ENCODE measurements at places on chromosomes 7 and 10.

DNA sequence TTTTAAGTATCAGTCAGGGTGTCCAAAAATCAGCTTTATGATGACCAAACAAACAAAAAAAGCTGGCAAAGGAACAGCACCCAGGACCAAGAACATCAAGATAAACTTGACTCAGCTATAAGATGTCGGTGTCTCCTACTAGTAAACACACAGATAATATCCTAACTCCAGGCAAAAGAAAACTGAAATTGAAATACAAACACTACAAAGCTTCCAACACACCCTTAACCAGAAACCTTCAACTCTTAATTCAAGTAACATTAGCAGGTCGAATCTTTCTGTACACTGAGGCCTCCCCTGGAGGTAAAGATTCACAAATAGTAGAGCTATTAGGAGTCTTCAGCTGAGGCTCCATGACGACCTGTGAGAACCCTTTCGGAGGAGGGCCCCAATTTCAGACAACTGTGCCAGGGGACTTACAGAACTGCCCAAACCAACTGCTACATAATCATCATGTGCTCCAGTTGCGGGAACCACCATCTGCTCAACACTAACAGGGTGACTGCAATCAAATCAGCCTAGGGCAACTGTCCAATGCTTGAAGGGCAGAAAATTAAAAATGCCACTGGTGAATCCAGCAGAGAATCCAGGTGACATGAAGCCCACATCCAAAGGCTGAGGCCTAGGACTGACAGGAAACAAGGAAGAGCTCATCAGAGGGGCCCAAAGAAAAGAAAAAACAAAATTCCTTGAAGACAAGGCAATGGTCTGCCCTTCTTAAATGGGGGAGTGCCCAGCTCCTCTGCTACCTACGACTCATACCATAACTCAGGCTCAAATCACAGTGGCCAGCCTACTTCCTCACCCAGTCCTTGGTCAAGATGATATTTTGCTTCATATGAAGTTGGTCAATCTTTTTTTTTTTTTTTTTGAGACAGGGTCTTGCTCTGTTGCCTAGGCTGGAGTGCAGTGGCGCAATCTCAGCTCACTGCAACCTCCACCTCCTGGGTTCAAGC lies 20.0 kb downstream of the XPNPEP1 start:
- no peak for DNase-seq

GRCh38 chr10:129441372-129442009 lies 25.6 kb upstream of the MGMT start:
- no peak for DNase-seq

- no peak for DNase-seq
Observed at GRCh38 chr10:49395741-49396665, at the start of gene DRGX. TSS of gene DRGX (minus strand) at chr10:49396089. CDS start at chr10:49395440, 649 bp downstream.

DNA sequence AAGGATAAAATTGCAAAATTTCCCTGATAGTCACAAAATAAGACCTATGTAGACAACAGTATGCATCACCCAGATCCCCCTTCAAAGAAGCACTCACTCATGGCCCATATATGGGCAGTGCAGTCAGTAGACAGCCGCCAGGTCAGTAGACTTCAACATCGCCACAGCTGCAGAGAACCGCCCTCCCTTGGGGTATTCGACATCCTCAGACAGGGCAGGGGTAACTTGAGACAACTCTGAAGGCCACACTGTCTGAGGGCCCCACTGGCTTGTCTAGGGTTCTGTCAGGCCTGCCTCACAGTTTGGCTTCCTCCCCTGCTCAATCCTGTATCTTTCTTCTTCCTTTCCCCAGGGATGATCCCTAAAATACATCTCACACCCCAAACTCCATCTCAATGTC lies 172.3 kb downstream of the IMMP2L start:
- no peak for DNase-seq

DNA sequence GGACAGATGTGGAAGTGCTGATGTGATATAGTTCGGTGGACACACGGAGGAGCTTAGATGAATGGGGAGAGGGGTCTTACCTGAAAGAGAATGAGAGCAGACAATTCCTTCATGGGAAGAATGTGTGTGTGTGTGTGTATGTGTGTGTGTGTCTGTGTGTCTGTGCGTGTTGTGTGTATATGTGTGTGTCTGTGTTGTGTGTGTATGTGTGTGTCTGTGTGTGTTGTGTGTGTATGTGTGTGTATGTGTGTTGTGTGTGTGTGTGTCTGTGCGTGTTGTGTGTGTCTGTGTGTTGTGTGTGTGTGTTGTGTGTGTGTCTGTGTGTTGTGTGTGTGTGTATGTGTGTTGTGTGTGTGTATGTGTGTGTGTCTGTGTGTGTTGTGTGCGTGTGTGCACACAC lies 104.2 kb downstream of the FAM204A start:
- no peak for DNase-seq

- no peak for DNase-seq
Observed at GRCh38 chr10:112366992-112367391, 6.9 kb upstream of the ACSL5 start.

DNA sequence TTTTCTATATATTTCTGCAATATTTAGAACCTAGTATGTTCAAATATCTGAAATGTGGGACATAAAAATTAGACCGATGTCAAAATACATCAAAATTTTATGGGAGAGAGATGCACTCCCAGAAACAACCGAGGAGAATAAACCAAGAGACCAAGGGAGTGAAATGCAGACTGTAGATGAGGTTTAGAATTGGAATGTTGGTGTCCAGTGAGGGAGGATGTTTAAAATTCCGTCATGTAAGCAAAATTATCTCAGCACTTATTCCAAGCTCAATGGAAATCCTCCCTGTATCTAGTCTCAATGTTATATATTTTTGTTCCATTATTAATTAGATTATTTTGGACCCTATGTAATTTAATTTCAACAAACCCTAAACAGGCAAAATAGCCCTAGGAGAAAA lies 61.9 kb upstream of the MAGI2 start:
- no peak for DNase-seq

DNA sequence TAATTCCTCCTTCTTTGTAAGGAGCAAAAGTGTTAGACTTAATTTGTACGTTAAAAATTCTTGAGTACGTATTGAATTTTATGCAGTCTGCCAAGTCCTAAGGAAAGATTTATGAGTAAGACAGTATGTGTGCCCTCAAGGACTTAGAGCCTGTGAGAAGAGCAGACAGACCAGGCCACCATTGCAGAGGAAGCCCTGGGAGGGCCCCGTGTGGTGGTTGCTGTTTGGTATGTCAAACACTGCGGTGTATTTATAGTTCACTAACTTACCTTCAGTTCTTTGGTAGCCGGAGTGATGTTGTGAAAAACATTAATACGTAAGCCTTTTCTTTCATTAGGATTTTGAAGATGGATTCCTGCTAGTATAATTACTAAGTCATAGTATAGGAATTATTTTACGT lies 82.9 kb downstream of the GALNT11 start:
- DNase-seq, result no peak

DNA sequence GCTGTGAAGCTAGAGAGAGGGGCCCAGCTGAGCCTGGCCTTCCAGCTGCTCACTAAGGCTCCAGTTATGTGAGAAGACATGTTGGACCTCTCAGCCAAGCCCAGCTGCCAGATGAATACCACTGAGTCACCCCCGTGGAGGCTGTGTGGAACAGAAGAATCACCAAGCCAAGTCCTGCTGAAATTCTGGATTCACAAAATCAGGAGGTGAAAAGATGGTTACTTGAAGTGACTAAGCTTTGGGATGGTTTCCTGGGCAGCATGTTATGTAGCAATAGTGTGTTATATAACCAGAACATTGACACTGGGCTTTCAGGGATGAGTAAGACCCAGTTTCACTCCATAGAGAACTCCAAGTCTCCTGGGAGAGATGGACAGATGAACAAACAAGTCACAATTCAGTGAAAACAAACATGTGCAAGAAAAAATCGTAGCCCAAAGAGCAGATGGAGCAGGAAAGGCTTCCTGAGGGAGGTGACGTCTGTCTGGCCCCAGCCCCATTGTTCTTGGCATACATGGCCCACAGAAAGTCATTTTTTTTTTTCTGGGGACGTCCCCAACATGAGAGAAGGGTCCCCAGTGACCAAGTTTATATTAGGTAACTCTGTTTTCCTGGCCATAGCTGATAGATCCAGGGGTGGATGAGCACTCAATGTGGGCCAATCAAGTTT lies 64.1 kb upstream of the PDZD8 start:
- DNase-seq, result no peak

DNA sequence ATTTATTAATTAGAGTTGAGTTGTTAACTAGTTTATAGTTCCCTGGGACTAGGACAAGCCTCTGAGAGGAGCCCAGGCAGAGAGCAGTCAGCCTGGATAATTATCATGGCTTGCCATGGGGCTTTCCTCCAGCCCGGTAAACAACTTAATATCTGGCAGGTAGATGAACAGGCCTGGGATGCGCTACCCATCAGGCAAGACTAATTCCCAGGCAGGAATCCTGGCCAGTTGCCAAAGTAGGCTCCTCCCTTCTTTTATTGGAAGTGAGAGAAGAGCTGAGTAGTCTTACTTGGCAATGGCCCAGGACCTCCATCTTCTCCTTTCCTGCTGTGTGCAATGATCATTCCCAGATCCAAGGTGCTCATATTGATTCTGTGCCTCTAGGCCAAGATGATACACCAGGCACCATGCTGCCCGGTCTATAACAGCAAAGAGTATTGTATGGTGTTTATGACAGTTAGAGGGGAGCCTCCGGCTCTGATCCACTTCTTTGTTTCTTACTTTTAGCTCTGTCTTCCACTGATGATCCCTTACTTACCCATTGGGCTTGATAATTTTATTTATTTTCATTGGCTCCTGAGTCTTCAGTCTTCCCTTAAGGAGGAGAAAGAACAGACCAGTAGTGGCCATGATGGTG lies 408.7 kb downstream of the REEP3 start:
- no peak for DNase-seq

GRCh38 chr10:75201793-75202307 lies 8.7 kb upstream of the VDAC2 start:
- no peak for DNase-seq

- no peak for DNase-seq
Observed at GRCh38 chr10:113920875-113921274, 66.4 kb downstream of the NHLRC2 start.

DNA sequence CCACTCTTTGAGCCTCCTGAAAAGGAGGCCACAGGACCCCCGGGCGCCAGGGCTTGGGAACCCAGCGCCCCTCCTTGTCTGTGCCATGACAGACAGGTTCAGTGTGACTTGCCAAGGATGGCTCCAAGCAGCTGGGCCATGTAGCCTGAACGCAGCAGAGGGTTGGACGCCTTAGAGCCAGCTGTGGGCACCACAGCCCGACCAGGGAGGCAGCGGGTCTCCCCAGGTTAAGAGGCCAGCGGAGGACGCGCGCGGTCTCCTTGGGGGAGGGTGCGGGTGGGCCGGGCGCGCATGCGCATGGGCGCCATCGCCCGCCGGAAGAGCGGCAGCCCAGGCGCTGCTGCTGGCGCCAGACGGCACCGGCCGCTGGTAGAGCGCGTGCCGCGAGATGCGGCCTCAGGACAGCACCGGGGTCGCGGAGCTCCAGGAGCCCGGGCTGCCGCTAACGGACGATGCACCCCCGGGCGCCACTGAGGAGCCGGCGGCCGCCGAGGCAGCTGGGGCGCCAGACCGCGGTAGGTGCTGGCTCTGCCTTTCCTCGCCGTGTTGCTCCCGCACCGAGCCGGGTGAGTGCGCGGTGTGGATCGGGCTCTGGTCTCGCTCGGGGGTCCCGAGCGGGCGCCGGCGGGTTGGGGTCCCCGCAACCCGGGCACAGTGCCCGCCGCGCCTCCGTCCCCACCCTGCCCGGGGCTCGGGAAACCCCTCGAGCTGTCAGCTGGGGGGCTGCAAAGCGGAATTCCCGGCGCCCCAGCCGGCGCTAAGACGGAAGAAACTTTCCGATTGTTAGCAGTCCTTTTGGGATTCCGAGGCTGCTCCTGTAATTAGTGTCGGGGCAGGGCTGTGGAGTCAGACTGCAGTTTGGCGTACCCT lies at the start of gene SLC35G1:
SLC35G1 (plus strand) TSS at position 333 of the 870 bp plus-strand sequence; CDS start at position 389, 56 bp downstream.
- DNase-seq, result peak; percentile 71

DNA sequence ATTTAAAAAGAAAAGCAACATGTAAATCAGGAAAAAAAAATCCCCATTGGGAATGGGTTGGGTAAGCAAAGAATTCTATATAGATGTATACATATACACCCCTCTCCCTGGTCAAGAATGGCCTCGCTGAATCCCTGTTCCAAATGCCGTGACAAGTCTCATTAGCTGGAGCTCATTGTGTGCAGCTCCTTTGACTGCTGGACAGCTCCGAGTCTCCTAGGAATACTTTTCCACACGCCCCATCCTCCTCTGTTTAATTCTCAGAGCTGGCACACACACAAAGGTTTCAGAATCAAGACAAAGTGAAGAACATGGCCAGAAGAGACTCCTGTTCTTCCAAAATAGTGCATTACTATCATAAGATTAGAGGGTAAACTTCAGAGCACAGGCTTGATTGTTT lies 130.9 kb upstream of the MKLN1 start:
- peak; percentile 9 for DNase-seq

DNA sequence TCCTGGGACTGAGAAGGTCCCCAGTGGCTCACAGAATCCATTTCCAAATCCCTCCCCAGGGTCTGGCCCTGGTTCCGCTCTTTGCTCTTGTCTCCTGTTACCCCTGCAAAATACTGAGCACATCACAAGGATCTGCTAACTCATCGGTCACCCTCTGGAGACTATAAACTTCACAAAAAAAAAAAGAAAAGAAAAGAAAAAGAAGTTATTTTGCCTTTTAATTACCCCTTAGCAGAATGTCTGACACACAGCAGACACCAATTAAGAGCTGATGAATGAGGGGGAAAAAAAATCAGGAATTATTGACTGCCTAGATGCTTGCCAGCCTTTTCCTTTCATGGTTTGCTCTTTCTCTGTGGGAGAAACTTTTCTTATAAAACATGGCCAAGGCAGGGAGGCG lies 578.7 kb downstream of the GRID1 start:
- DNase-seq, result no peak

GRCh38 chr7:65907501-65908198 lies 34.8 kb downstream of the VKORC1L1 start:
- DNase-seq, result no peak

DNA sequence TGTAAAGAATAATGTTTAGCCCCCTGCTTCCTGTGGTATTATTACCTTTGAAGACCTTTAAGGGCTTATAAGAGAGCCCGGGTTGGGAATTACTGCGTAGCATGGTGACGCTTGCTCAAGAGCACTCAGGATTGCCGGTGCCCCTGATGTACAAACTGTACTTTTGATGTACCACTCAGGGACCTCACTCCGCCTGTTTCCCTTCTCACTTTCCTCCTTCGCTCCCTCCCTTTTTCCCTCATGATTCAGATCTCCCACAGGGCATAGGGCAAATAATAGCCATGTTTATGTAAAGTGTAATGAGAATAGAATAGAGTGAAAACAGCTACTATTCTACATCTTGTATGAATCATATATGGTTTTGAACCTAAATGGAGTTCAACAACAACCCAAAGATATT lies 77.8 kb upstream of the PDCD4 start:
- DNase-seq, result no peak

- DNase-seq, result no peak
Observed at GRCh38 chr10:104622175-104622574, 18.9 kb upstream of the SORCS3 start.

Measured in endothelial cell (in vitro differentiated cells).